ENCODE measurements at places on chromosomes 3 and 15.

- DNase-seq, result peak; percentile 79
These were observed 65.9 kb downstream of the CPN2 start for GRCh38 chr3:194285024-194285849.

DNA sequence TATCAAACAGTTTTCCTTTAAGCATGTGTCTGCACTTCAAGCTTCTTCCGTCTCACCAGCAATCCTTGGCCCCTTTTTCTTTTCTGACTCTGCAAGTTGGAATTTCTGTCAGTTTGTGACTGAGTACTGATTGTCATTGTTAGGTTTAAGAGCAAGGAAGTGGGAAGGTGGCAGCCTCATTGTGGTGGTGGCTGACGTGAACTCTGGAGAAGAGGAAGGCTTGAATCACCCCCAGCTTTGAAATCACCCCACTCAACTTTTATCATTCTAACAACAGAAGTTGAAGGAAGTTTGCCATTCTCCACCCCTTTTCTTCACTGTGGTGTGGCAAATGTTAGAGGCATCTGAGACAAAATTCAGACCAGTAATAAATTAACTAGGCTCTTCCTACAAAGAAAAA, 231.6 kb upstream of the AGTR1 start:
- peak; percentile 2 for DNase-seq

DNA sequence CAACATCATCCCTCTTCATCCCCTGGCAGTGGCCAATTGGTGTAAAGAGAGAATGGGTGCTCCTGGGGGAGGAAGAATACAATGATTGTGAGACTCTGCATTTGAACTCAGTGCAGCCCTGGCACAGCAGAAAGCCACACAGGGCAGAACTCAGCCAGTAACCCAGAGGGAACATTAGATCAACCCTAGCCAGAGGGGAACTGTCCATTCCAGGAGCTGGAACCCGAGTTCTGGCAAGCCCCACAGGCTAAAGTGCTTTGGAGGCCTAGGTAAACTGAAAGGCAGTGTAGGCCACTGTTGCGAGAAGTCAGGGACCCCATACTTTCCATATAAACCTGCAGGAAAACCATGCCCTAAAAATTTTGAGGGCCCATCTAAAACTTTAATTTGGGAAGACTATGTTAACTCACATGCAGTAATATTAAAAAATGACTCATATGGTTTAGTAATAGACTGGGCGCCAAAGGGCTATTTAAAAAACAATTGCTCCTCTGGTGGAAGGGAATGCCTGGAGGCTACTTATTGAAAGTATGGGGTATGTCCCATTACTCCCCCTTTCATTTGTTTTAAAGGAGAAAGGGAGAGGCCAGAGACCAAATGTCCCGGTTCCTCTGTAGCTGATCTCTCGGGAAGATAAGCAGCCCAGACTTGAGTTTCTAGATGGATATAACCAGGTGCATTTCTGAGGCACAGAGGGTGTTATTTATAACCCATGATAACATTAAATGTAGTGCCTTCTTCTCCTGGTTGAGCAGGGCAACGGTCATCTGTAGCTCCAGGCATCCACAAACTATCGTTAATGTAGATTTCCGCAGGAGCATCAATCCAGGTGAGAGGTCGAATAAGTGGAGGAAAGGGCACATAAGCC, 5.8 kb upstream of the RAD51 start:
- no peak for DNase-seq

- no peak for DNase-seq
These were observed 112.0 kb downstream of the WNT7A start for GRCh38 chr3:13767896-13768295.

Data from RPMI7951 (cell line).